AG09319 (cell line): ENCODE measurements at places on chromosomes 11 and 22.
A peak's percentile ranks its signal among the peaks of the same experiment; 100 is the strongest.

DNA sequence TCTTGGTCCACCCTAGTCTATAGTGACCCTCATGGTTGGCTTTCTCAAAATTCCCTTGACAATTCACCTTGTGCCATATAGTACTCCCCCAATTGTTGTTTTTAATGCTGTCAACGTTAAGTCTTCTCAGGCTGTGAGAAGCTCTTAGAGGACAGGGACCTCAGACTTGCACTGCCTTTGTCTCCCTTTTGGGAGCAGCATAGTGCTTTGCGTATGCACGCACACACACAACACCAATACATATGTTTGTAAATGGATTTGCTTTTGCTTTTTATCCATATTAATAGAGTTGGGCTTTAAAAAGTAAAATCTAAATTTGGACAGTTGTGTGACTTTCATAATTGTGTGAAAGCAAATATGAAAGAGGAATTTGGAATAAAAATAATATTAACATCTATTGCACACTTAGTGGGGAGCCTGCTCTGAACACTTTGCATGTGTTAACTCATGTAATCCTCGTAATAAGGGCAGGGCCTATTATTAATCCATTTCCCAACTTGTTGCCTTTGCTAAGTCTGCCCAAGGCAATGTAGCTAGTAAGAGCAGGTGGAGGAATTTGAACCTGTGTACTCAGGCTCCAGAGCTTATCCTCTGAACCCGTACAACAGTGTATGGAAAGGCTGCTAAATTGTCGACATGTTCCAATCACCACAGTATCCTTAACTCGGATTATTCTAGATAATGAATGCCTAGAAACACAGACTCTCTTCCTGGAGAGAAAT, 257.7 kb upstream of the NARS2 start:
- DNase-seq = no peak

DNA sequence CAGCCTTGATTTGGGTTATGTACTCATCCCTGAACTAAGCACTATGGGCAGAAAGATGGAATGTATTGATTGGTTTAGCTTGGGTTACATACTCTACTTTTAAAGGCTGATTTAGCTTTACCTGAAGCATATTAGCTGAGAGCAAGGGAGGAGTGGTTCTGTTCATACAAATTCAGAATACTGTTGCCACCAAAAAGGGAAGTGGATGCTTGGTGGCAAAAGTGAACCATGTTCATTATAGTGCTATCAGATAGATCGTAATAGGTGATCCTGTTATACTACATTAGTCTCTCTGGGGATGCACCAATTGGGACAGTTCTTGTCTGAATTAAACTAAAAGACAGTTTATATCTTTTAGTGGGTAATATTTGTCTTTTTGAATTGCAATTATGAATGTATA, 44.5 kb upstream of the RRM1 start:
- no peak for DNase-seq

- DNase-seq = no peak
Observed at GRCh38 chr22:36734171-36735058, 30.9 kb upstream of the CACNG2 start.

GRCh38 chr11:73461335-73461840, 85.2 kb downstream of the RELT start:
- no peak for DNase-seq

DNA sequence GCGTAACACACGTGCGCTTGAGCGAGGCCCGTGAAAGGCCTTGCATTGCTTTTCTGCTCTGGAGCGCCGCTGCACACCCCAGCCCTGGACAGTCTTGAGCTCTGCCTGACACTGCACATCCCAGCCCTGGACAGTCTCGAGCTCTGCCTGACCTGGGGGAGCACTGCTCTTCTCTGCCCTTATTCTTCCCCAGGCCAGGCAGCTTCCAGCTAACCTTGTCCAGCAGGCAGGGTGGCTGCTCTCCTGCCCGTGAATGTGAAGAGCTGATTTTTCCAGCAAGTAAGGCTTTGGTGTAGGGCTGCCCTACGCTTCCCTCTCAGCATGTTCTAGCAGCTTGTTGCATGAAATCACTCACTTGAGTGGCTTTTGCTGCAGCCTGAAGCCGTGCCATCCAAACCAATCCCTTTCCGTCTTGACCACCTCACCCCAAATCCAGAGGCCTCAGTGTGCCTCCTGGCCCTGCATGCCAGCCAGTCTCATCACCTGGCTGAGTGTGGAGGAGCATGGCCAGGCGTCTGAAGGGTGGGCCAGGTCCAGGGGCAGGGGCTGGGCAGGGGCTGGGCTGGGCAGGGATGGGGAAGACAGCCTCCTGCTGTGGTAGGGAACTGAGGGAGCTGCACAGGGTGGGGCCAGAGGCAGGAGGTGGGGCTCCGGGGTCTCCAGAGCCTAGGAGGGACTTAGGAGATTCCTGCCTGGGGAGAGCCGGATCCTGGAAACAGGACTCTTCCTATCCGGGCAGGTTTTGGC, 89.5 kb upstream of the B3GAT1 start:
- no peak for DNase-seq

- no peak for DNase-seq
Observed at GRCh38 chr11:110565357-110566336, 135.9 kb downstream of the FDX1 start.

DNA sequence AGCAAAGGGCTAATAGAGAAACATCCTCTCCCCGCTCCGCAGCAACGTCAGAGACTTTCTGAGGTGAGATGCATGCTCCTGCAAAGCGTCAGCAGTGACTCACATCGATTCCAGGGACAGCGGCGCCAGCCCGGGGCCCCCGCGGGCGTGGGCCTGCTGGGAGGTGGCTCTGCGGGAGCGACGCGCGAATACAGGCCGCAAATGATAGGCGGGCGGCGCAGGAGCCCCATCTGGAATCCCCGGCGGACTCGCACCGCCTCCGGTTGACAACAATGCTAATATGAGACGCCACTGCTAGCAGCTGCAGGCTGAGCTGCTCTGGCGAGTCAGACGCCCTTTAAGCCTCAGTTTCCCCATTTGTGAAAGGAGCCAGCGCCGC, 557 bp downstream of the RANGAP1 start:
- peak; percentile 50 for DNase-seq

GRCh38 chr11:34680206-34680605, 59.3 kb downstream of the EHF start:
- no peak for DNase-seq
